OCI-M1 (cell line): ENCODE measurements at places on chromosomes 2 and 18.
A peak's percentile ranks its signal among the peaks of the same experiment; 100 is the strongest.

DNA sequence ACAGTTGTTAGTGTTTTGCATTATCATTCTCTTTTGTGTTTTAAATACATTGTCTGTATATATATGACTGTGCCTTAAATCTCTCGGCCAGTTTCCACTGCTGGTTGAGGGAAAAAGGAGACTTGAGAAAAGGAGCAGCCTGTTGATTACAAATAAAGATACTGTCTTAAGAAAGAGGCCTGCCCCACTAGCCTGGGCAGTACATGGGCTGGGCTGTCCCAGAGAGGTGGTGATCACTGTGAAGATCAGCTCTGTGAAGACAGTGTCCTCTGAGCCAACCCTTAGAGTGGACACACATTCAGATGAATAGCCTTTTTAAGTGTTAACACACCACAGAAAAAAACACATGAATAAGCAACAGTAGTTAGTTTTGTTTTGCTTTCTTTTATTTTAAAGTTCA, 10.0 kb upstream of the OTX1 start:
- peak; percentile 63 for DNase-seq

DNA sequence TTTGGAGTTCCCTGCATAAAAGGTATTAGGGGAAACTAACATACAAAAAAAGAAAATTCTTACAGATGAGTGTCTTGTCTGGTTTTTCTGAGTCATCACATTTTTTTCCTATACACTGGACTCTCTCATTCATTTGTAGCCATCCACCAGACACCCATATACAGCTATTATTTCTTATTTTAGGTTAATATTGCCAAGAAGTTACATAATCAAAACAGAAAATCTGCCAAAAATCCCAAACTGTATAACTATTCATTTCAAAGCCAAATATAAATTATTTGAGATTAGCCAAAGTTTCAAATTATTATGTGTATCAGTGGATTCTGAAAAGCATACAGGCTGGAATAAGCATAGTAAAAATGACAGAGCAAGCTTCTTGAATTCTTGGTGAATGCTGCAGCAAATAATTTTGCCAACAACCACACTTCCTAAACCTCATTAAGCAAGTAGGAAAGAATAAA, 191.2 kb downstream of the NCKAP5 start:
- no peak for DNase-seq

- peak; percentile 40 for DNase-seq
Observed at GRCh38 chr2:156908825-156909224, 348.7 kb upstream of the GALNT5 start.

DNA sequence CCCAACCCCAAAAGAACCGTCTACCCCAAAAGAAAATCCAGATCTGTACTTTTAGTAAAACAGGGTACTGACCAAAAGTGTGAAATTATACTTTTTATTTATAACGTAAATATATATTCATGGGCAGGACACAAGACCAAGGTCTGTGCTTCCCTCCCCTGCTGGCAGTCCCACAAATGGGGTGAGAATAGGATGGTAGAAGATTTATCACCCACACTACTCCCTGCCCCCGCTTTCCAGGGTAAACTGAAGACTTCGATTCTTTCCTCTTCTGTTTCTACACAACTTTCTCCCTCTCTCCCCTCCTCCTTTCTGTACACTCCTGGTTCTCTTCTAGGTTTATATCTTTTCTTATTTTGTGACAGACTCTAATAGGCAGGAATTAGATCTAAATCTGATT, 79.7 kb downstream of the MDH1 start:
- DNase-seq: no peak

DNA sequence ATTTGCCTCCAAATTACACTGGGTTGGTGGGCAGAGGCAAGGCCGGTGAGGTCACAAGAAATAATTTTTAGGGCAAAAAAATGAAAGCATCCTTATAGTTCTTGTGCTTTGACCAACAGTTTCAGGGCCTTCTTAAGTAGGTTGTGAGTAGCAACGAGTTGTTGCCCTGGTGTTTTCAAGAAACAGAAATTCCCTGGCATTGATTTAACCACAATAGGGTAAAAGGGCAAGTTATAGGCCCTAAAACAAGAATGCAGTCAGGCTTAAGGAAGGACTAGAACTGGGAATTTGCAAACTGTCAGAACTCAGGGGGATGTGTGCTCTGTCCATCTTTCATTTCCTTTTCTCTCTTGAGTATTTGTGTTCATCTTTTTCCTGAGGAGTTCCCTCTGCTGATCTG, 46.1 kb upstream of the STPG4 start:
- DNase-seq: no peak

DNA sequence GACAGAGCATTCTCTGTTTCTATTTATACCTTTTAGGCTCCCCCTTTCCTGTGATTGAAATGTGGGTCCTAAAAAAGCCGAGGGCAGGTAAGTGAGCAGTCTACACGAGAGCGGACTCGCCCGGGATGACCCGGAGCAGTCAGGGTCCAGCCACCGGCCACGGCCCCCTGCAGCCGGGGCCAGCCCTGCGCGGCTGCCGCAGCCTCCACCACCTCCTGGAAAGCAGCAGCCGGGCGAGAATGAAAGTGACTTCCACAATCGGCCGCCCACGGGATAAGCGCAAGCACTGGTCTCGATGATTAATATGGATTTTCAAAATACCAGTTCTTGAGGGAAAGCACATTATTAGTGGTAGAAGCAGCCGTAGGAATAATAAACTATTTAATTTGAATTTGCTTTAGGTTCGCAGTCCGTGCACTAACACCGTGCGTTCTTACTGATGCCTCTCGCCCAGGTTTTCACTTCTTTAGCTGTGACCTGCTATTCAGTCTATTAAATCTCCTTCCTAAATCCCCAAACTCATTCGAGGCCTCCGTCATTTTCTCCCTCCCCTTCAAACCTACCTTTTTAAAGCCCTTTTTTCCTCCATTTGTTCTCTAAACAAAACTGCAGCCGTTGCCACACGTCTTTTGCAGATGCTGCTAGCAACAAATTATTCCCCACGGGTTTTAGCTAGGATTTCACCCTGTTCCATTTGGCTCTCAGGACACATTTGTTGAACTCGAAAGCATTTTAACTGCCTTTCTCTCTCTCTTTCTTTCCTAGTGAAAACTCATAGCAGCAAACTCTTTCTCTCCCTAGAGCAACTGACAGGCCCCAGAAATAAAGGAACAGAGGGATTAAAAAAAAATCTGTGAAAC, 1015.1 kb upstream of the PIK3C3 start:
- no peak for DNase-seq

GRCh38 chr2:105127289-105127915, 89.5 kb downstream of the MRPS9 start:
- no peak for DNase-seq

- no peak for DNase-seq
Observed at GRCh38 chr2:156320486-156321098, 11.9 kb downstream of the NR4A2 start.
